Hypothalamus (tissue), 51 donors: ENCODE measurements at places on chromosomes 2 and 18.

GRCh38 chr2:3443506-3444084 lies 64.1 kb downstream of the TRAPPC12 start:
- no peak for DNase-seq

DNA sequence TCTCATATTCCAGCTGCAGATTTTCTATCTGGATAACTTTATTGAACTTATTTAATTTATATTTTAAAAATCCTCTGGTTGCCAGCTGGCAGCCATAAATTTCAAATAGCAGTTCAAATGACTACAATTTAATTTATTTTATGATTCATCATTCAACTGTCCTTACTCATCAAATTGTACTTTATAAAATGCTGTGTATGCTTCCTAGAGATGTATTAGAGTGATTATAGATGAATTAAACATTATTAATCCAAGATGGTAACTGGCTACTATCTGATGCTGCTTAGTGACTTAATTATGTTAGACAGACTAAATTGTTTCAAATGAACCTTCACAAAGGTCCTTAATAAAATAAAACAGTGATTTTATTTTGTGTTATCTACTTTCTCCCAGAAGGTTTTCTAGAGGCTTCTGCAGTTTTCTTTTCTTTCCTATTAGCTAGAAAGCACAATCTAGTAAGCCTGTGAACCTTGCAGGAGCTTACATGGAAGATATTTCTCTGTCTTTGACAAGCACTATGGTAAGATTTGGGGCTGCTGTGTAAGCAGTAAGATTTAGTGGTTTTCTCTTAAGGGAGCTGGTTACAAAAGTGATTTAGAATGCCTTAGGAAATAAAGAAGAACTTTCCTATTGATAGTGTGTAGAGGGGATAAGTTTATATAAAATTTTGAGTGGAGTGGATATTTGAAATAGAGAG lies 322.3 kb downstream of the FSIP2 start:
- no peak for DNase-seq

DNA sequence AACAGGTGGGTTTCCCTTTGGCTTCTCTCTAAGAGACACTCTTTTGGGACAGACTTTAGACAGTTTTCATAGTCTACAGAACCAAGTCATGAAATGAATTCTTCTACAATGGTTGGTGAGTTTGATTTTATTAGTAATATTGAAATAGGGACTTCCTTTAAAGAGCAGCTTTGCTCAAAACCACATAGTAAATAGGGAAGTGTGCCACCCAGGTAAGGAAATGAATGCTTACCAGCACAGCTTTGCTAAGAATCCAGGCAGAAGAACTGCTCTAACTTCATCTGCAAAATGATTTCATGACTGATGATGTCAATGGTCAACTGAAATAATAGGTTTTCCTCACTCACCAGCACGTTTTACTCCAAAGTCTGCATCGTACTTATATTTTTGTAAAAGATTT lies 89.2 kb downstream of the NYAP2 start:
- DNase-seq, result no peak

DNA sequence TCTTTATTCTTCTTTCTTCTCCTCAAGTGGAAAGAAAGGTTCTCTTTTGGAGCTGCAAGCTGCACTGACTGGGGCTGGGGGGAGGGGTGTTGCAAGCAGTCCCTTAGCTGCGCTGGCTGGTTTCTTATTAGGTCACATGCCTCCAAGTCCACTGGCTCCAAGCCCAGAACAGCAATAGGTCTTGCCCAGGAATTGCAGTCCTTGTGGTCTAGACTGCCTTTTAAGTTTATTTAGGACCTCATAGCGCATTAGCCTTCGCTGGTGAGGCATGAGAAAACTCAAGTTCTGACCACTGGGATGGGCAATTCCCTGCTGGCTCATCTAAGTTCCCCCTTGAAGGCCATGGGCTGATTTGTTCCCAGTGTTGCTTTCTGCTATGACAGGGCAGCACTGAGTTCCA lies 138.6 kb upstream of the SCN7A start:
- DNase-seq, result no peak

DNA sequence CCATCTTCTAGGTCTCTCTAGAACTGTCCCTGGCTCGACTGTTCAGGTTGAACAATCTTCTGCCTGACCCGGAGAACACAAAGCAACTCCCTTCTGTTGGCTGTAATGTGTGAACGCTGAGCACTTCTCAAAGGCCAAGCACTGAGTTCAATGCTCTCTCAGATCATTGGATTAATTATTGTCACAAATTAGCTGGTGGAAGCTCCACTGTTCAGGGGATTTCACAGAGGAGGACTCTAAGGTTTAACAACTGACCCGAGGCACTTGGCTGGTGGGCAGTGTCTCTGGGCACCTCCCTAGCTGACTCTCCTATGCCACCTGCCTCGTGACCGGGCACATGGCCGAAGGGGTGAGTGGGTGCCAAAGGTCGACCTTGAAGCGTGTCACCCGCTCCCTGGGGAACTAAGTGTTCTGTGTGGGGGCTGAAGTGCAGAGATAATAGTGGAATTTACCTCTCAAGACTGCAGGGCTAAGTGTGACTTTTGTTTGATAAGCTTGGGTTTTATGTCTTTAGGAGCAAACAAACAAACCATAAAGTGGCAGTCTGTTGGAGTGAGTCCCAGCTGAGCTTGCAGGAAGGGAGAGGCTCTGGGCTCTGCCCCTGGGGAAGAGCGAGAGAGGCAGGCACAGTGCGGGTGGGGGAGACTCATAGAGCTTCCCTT lies 64.8 kb downstream of the BCL2L11 start:
- DNase-seq, result no peak

DNA sequence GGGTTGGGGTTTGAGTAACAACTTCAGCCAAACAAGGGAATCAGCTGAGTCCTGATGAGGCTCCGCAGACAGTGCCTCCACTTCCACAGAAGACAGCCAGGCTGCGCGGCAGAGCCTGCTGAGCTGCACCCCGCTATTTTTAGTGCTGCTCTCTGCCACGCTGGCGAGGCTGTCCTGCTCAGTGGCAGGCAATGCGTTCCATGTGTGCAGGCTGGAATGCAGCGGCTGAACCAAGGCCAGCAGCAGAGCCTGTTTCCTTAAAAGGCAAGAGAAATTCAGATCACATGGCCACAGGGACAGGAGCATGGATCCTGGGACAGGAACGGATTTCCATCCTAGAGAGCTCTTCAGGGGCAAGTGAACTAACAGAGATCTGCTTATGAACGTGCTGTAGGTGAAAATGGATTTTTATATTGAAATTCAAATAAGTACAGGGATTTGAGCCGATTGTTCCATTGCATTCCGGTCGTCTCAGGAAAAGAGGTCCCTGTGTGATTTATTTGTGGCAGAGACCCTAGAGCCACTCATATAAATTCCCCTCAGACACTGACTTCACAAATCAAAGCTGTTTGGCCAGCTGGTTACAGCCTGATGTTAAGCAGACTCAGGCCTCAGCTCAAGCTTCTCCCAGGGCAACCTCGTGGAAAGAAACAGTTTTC lies 98.7 kb downstream of the COL6A3 start:
- DNase-seq, result peak; percentile 65

- DNase-seq, result no peak
Observed at GRCh38 chr2:238597638-238598528, 171.2 kb downstream of the ASB1 start.

DNA sequence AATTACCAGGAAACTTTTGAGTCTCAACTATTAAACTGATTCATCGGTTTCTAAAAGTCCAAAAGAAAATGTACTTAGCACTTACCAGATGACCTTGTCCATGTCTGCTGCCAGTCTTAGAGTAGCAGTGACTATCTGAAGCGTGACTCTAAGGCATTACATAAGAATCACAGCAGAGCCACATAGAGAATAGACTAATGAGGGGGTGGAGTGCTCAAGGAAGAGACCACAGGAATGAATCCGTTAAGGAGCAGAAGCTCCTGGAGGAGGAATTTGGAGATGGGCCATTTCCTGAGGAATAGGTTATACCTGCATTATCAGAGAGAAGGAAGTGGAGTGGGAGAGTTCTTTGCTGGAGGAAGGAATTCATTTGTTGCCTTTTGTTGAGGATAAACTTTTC lies 116.0 kb downstream of the MAP3K20 start:
- no peak for DNase-seq

- no peak for DNase-seq
Observed at GRCh38 chr2:121696410-121696930, 40.2 kb downstream of the NIFK start.
